Left cardiac atrium (tissue), 4 donors: ENCODE measurements at places on chromosomes 7 and 10.

- DNase-seq, result no peak
Measured at GRCh38 chr10:25481467-25481866, 306.7 kb downstream of the GPR158 start.

DNA sequence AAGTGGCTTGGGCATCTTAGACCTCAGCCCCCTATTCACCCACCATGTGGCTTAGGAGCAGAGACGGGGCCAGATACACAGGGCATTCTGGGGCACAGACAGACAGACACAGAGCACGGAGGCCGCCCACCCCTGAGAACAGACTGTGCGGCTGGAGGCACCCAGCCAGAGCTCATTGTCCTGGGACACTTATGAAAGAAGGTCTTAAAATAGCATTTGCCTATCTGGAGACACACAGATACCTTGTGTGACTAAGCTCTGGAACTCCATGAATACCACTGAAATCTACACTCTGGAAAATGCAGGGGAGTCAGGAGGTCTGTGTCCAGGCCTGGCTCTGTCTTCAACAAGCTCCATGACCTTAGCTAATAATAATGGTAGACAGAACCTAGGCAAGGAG lies 41.4 kb upstream of the ADO start:
- peak; percentile 63 for DNase-seq

GRCh38 chr10:49243610-49244283 lies 55.2 kb upstream of the C10orf71 start:
- no peak for DNase-seq

DNA sequence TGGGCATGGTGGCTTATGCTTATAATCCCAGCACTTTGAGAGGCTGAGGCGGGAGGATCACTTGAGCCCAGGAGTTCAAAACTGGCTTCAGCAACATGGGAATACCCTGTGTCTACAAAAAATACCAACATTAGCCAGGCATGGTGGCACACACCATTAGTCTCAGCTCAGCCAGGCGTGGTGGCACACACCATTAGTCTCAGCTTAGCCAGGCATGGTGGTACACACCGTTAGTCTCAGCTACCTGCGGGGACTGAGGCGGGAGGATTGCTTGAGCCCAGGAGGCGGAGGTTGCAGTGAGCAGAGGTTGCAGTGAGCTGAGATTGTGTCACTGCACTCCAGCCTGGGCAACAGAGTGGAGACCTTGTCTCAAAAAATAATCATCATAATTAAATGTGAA lies 9.0 kb downstream of the LRRC27 start:
- no peak for DNase-seq

- DNase-seq, result no peak
Measured at GRCh38 chr7:78222001-78222751, 423.6 kb downstream of the PHTF2 start.

GRCh38 chr7:10724449-10724848 lies 249.2 kb upstream of the PHF14 start:
- DNase-seq, result no peak

GRCh38 chr7:132108563-132108962 lies 467.7 kb downstream of the PLXNA4 start:
- DNase-seq, result no peak

DNA sequence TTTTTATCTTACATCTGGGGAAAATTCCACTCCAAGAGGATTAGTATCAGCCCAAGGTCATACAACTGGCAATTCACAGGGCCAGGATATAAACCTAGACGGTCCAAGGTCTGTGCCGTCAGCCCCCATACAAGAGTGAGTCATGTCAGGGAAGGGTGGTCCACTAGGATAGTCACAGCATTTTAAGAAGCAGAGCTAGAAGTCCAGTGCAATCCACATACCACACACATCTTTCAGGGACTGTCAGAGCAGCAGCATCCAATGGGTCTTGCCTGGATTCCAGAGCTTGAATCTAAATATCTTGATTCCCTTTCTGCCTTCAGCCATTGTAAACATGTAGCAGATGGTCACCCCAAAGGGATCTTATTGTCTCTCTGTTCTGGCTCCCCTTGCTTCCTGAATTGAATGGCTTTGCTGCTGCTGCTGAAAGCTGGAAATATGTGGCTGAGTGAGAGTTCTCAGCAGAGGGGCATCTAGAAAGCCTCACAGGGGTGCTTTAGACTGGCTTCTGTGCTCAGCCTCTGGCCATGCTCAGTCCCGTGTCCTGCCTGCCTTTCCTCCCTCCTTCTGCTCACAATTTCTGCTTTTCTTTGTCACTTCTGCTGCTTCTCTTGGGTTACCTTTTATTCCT lies 9.9 kb upstream of the OR6V1 start:
- no peak for DNase-seq

DNA sequence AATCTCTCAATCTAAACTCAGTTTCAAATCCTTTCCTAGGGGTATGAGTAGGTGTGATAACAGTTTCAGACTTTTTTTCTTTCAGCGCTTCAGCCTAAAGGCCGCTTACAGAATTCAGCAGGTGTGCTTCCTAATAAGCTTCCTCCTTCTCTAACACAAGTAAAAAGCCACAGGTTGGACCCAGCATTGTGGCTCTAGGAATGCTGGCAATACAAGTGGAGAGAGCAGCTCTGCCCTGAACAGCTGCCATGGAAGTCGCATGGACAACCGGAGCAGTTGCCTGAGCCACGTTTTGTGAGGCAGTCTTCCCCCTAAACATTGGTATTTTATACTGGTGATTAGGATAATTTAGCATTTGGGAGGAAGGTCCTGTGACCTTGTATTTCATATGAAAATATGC lies 83.5 kb downstream of the ST7 start:
- DNase-seq, result no peak

GRCh38 chr7:39686261-39686924 lies 63.0 kb downstream of the RALA start:
- no peak for DNase-seq

GRCh38 chr10:86312701-86313270 lies 53.8 kb downstream of the GRID1 start:
- DNase-seq, result no peak

- no peak for DNase-seq
Measured at GRCh38 chr7:87370660-87371180, 25.3 kb downstream of the CROT start.

- no peak for DNase-seq
Measured at GRCh38 chr10:101920546-101920945, 76.9 kb upstream of the KCNIP2 start.

GRCh38 chr7:80333040-80333439 lies 178.8 kb downstream of the GNAT3 start:
- DNase-seq, result no peak

DNA sequence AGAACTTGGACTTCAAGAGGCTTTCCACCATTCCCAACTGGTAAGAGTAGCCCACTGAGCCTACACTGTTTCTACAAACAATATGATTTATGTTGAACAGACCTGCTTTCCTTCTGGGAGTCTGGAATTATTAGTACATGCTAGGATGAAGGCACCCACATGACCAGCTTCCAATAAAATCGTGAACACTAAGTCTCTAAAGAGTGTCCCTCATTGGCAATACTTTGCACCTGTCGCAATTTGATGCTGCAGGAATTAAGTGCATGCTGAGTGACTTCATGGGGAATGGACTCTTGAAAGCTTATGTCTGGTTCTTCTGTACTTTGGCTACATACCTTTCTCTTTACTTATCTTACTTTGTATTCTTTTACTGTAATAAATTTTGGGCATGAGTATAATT lies 305.2 kb upstream of the GHITM start:
- DNase-seq, result no peak

DNA sequence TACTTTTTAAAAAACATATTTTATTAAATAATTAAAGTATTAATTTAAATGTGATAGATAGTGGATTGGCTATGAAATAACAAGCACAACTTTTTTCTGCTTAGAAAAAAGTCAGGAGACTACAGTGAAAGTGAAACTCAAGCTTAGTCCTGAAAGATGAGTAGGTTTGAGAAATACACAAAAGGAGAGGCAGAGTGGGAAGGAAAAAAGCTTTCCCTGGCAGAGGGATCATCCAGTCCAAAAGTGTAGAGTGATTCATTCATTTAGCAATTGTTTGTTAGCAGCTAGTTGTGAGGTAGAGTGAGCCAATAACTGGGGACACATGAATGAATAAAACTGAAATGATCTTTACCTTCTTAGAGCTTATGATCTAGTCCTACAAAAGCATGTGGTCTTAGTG lies 93.5 kb downstream of the FOXP2 start:
- DNase-seq, result no peak

DNA sequence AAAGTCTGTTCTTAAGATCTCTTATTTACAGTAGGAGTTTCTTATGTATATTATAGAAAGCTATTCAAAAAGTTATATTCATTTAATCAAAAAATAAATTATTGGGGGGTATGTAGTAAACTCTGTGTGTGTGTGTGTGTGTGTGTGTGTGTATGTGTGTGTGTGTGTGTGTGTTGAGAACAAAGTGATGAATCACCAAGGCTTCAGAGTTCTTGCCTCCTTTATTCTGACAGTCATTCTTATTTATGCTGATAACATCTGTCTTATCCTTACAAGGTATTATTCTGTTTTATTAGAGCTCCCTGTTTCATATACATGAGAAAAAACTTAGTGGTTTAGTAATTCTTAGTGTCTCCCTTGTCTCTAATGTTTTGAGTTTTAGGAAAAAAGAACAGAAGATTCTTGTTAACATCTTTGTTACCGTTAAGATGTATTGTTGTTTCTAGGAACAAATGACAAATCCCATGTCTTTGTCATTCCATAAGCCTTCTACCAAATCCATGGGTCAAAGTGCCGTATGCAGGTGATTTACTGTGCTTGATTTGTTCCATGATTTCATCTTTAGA lies 424.0 kb downstream of the EXOC4 start:
- DNase-seq, result no peak

- peak; percentile 62 for DNase-seq
Measured at GRCh38 chr10:30645340-30645827, 15.8 kb upstream of the LYZL2 start.

- DNase-seq, result no peak
Measured at GRCh38 chr7:76381814-76382213, 23.0 kb upstream of the YWHAG start.

DNA sequence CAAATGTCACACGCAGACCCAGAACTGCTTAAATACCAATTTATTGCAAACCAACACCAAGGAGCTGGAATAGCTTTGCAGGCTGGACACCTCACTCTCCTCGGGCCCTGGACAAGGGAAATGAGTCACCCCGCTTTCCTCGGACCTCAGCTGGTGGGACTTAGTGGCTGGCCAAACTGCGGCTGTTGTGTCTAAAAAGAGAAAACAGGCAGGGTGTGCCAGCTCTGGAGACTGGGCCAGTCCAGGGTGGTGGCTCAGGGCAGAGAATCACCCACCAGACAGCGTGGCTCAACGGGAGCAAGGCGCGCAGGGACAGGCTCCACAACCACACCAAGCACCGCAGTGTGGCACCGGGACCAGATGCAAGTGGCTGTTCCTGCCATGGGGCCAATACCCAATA lies 58.2 kb upstream of the CAMK2B start:
- DNase-seq, result peak; percentile 59

DNA sequence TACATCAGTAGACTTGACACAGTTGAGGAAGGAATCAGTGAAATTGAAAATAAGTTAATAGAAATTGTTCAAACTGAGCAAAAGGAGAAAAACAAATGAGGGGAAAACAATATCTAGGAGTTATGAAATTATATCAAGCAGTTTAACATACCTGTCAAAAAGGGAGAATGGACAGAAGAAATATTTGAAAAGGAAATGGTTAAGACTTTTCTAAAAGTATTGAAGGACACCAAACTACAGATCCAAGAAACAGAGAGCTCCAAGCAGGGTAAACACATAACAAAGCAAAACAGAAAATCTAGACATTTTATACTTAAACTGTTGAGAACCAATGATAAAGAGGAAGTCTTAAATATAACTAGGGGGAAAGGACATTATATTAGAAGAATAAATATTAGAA lies 8.6 kb upstream of the GIMAP5 start:
- no peak for DNase-seq

DNA sequence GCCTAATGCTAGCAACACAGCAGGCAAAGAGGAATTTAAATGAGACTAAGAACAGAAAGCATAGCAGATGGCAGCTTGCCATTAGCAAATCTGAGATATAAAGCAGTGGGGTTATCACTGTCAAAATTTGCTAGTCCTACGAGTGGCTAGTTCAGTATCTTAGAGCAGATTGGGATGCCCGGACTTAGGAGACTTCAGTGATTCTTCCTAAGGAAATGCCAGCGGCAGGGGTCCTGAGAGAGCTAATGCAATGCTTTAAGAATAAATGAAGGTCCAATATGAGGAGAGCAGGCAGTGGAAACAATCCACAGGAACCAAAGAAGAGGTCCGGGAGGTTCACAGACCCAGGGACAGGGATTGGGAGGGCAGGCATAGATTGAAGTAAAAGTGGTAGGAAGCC lies 169.3 kb upstream of the NPSR1 start:
- no peak for DNase-seq

GRCh38 chr7:150649080-150649385 lies 16.8 kb upstream of the GIMAP6 start:
- DNase-seq, result no peak

GRCh38 chr10:73576178-73576889 lies 14.8 kb downstream of the USP54 start:
- peak; percentile 41 for DNase-seq

DNA sequence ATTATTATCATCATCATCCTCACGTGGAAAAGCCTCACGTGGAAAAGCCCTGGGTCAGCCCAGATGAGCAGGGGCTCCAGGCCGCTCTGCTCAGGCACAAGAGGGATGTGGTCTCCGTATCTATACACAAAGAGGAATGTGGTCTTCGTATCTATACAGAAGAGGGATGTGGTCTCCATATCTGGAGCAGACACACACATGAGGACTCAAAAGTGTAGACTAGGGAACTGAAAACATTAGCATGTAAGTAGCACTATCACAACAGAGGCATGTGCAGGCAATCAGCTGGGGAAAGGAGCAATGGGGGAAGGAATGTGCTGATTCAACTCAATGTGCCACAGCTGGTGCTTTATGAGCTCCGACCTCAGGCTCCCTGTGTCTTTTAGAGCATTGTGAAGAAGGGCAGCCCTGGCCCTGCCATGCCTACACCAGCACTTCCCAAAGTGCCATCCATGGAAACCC lies 86.5 kb downstream of the PLXNA4 start:
- no peak for DNase-seq

- DNase-seq, result peak; percentile 88
Measured at GRCh38 chr10:102583435-102584417, 60.6 kb upstream of the TRIM8 start.

GRCh38 chr10:125925262-125925834 lies 29.0 kb downstream of the FANK1 start:
- DNase-seq, result no peak

DNA sequence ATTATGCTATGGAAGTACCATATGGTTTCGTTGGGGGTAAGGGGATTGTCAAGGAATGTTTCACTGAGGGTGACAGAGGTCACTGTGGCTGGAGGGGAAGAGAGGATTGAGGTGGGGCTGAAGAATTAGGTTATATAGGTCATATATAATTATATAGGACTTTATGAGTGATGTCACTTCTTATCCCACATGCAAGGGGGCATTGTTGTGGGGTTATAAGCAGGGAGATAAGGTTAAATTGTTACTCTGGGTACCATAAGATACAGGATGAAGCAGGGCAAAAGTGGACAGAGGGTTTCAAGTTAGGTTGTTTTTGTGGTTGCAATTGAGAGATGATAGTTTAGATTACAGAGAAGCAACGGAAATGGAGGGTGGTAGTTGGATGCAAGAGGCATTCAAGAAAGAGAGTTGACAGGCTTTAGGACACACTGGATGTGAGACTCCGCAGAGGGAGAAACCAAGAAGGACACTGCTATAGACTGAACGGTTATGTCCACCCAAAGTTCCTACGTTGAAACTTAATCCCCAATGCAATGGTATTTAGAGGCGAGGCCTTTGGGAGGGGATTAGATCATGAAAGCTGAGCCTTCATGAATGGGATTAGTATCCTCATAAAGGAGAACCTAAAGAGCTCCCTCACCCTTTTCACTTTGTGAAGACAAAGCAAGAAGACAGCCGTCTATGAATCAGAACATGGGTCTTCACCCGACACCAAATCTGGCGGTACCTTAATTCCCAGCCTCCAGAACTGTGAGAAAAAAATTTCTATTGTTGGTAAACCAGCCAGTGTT lies 7.0 kb upstream of the PRR15 start:
- no peak for DNase-seq
